ENCODE measurements at places on chromosomes 13 and 19.

- no peak for DNase-seq
Measured at GRCh38 chr13:36801035-36801434, 18.0 kb upstream of the RFXAP start.

DNA sequence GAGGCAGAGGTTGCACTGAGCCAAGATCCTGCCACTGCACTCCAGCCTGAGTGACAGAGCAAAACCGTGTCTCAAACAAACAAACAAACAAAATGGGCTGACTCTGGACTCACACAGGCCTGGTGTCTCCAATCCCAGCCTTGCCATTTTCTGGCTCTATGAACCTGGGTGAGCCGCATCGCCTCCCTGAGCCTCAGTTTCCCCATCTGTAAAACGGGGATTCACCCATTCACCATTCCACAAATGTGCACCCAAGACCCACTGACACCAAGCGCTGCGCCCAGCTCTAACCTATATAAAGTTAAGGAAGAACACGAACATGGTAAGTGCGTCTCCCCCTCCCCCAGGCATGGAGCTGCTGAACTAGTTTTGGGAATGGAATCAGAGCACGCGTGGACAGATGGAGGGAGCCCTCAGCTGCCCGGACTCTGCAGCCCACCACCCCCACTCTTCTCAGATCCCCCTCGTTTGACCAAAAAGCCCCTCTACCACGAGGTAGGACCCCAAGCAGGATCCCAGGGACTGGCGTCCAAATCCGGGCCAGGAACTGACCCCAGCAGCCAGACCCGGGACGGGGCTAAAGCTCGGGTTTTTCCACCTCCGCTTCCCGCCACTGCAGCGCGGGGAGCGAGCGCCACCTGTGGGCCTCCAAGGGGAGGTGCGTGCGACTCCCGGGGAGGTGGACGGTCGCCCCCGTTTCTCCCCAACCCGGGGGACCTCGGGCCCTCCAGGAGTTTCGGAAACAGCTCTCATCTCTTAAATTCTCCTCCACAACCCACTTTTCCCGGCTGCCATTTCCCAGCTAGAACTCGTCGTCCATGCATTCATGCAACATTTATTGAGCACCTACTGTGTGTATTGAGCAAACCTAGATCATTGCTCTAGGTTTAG, 33.0 kb upstream of the ADGRE5 start:
- DNase-seq = no peak

- peak; percentile 4 for DNase-seq
Measured at GRCh38 chr19:31054430-31054829, 294.8 kb downstream of the TSHZ3 start.

- no peak for DNase-seq
Measured at GRCh38 chr13:35712907-35713761, 236.6 kb upstream of the MAB21L1 start.

DNA sequence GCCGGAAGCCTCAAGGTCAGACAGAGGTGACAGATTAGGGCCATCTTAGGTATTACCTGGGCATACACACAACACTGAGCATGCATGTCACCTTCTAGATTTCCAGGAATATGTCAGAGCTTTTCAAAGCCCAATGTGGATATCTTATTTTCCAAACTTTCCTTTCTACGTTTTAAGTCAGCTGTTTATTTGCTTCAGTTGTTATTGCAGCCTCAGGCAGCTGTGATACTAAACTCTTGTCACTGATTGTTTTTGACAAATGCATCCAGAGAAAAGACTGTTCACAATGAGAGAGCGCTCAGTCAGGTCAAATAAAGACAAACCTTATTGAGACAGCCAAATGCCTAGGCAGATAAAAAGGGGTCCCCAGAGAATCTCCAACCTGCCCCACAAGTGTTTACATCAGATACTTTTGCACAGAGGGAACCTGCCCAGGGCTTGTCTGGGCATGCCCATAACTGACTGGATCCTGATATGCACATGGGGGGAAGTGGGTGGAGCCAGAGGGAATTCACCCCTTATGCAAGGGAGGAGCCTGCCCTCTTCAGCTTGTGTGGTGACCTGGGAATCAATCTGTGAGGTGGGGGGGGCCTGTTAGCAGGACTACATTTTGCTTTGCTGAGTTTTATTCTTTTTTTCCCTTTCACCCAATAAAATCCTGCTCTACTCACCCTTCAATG, 28.5 kb downstream of the MED4 start:
- no peak for DNase-seq
